ENCODE measurements at places on chromosomes 11 and 22. TPM values are rescaled to one million over a fixed set of nuclear protein-coding genes. Genes with fewer than 3 reads are reported as not detected.

- DNase-seq = peak; percentile 57
Observed at GRCh38 chr11:116078101-116078591, 573.9 kb upstream of the CADM1 start.

GRCh38 chr11:23399995-23400394 lies 539.7 kb upstream of the CCDC179 start:
- DNase-seq = no peak

DNA sequence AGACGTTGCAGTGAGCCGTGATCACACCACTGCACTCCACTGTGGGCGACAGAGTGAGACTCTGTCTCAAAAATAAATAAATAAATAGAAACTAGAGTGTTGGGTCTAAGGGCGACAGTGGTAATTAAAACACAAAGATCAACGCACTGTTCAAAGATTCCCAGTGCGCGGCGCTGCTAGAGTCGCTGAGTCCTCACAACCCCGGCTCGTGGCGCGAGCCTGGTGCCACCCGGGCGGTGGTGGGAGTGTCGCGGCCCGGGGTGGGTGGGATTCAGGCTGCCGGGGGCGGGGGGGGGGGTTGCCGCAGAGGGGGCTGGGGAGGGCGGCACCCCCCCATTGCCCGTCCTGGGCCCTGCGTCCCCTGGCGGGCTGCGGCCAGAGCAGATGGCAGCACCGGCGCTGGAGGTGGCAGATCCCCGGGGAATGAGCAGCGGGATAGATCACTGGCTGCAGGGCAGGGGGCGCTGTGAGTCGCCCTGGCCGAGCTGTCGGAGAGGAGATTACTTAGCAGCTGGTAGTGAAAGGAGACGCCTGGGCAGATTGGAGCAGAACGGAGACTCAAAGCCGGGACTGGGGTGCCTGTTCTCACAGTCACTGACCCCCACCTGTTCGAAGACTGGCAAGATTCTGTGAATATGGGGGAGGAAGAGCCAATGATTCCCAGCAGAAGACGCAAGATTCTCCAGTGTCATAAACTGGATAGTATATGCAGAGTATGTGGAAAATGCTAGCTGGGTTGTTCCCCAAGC lies 30.2 kb upstream of the APOBEC3A start:
- DNase-seq = peak; percentile 89

DNA sequence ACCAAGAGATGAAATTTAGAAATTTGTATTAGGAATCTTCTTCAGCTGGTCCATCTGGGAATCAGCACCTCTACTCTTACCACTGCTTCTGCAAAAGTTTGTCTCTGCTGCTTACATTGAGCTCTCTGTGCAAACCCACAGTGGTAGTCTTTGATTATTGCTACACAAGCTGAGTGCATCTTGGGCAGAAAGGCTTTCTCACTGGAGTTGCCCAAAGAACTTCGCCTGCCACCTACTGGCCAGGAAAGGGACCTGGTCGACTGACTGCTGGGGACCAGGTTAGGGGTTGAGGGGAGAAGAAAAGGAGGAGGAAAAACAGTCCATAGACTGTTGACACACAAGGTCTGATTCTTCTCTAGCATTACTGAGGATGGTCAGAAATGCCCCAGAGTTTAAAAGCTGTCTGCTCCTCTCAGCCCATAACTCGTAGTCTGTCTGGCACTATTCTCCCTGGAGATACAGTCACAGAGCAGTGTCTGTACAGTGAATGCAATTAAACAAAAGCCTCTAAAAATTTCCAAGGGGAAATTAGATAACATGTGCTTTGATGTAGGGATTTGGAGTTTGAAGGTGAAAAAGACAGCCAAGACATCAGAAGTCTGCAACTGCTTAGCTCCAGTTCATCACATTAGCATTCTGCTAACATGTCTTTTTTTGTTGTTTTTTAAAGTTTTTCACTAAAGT lies 215.0 kb upstream of the CTSC start:
- DNase-seq = peak; percentile 79

GRCh38 chr11:19646921-19647320 lies 65.7 kb upstream of the NAV2 start:
- no peak for DNase-seq

NPTXR gene
- 7.8 TPM for total RNA-seq

ALX4 gene
- total RNA-seq = not detected

ENTHD1 gene
- total RNA-seq = not detected

TRIM48 gene
- total RNA-seq = not detected

Data from H9 (cell line).